EH (cell line): ENCODE measurements at places on chromosomes 6 and 20.

DNA sequence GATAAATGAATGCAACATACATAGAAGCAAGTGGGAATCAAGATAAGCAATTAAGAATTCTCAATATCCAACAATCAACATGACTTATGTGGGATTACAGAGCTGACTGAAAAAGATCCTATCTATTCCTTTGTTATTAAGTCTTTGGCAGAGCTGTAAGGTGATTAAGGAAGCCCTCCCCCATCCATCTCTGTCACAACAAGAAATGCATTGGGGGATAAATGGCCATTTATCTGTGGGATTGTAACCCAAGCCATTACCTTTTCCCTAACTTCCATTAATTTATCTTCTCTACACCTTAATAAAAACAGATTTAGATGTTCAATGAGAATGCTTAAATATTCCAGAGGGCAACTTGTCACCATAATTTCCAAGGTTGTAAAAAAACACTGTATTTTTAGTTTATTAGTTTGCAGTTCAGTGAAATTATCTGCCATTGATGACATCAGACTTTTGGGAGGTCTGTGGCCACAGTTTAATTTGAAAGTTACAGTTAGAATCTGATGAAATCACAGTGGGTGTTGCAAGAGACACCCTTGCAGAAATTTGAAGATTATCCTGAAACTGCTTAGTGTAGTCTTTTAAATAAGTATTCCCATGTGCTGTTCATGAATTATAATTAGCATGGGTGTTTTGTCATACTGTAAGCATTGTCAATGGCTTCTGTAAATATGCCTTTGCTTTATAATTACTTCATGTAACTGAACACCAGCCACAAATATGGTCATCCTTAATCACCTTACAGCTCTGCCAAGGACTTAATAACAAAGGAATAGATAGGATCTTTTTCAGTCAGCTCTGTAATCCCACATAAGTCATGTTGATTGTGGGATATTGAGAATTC is 49.4 kb upstream of the FYN start:
- peak; percentile 73 for DNase-seq

- DNase-seq: no peak
Measured at GRCh38 chr20:63612276-63612931, 14.5 kb downstream of the GMEB2 start.

DNA sequence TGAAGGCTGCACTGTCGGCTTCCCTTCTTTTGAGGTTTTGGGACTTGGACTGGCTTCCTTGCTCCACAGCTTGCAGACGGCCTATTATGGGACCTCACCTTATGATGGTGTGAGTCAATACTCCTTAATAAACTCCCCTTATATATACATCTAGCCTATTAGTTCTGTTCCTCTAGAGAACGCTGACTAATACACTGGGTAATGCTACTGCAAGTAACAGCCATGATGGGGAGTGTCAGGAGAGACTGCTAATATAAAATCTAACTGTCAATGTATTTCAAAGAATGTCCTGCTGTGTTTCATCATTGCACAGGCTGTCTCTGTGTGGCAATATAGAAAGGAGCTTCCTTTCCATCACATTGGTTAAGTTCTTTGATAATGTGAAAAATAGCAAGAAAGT is 57.7 kb upstream of the UST start:
- DNase-seq: peak; percentile 15

- DNase-seq: no peak
Measured at GRCh38 chr20:47373206-47373733, 16.8 kb upstream of the ZMYND8 start.

- DNase-seq: no peak
Measured at GRCh38 chr6:153767127-153767526, 271.9 kb upstream of the OPRM1 start.

- DNase-seq: peak; percentile 41
Measured at GRCh38 chr6:42449917-42450476, 1.7 kb downstream of the TRERF1 start.

DNA sequence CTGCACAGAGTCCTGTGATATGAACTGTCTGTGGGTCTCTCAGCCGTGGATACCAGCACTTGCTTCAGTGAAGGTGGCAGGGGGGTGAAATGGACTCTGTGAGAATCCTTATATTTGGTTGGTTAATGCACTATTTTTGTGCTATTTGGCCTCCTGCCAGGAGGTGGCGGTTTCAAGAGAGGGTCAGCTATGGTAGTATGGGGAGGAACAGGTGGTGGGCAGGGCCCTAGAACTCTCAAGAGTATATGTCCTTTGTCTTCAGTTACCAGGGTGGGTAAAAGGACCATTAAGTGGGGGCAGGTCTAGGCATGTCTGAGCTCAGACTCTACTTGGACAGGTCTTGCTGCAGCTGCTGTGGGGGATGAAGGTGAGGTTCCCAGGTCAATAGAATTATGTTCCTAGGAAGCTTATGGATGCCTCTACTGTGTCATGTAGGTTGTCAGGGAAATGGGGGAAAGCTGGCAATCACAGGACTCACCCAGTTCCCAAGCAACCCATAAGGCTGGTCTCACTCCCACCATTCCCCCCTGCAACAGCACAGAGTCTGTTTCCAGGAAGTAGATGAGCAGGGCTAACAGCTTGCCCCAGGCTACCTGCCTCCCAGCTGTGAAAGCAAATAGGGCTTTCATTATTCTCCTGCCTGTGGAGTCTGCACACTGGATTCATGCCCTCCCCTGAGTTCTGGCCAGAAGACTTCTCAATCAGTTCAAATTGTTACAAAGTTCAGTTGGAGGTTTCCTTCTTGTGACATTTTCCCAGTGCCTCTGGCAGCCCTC is 56.8 kb upstream of the PHIP start:
- no peak for DNase-seq

DNA sequence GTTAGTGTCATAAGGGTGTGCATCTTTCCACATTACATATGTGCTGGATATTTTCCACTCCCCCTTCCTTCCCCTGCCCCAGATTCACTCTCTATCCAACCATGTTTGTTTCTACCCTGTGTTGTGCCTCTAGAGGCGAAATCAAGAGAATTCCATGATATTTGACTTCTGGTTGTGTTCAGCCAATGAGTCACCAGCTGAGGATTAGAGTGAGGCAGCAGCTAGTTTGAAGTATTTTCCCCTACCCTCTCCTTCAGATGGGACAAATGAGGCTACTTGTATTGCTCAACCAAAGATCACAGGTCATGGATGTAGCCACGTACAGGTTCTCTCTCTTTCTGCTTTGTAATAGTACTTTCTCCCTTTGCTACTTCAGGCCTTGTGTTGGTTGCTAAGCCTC is 24.5 kb upstream of the OR2J2 start:
- no peak for DNase-seq

DNA sequence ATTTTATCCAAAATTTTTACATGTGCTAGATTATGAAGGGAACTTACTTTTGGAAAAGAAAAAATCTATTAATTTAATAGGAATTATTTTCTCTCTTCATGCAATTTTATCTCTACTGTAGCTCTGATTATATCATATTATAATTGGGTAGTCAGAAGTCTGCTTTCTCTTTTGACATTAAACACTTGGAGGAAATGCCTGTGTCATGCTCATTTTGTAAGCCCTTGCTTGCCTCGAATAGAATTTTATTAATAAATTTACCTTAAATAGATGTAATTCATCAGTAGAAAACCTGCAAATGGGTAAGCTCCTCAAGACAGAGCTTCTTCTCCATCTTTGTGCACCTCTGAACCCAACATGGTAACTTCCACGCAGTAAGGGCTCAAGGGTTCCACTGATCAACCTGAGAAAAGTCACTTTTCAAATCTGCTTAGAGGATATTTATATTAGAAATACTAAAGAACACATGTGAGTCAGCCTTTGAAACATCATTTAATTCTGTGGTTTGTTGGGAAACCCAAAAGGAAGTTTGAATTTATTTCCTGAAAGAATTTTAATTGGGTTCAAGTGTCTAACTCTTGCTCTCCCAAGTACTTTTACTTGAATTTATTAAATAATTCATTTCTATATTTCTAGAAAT is 266.0 kb downstream of the ALDH8A1 start:
- DNase-seq: peak; percentile 76

- DNase-seq: no peak
Measured at GRCh38 chr20:44073675-44074071, 113.3 kb downstream of the JPH2 start.

- peak; percentile 40 for DNase-seq
Measured at GRCh38 chr6:35471836-35472345, 3.7 kb downstream of the RPL10A start.

GRCh38 chr20:43209831-43210230 is 20.1 kb upstream of the PTPRT start:
- no peak for DNase-seq

DNA sequence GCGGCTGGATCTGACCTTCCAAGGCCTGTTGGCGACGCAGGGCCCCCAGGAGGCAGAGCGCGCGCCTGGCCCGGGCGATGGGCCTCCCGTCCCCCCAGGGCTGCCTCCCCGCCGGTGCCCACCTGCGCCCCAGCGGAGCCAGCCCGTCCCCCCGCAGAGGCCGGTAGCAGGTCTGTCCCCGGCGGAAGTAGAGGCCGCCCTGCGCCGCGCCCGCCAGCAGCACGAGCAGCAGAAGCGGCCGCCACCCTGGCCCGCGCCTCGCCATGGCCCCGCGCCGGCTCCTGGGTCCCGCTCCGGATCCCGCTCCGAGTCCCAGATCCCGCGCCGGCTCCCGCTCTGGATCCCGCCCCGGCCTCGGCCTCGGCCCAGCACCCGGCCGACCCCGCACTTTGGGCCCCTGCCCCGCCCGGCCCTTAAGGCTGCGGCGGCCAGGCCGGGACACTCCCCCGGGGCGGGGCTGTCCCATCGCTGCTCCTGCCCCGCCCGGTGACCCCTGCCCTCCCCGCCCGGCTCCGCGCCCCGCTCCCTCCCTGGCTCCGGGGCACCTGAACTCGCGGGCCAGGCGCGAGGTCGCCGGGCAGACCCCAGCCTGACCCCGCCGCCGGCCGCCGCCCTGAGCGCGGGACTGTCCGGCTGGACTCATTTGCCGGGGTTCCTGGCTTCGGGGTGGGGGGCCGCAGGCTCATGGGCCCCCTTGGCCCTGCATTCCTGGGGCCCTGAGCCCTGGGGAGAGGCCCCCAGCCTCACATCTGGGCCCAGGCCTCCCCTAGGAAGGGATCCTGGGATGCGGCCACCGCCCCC is at the start of gene CTSZ:
CTSZ (minus strand) TSS at position 391 of the 801 bp plus-strand sequence; CDS start at position 265, 126 bp downstream.
- peak; percentile 53 for DNase-seq

GRCh38 chr6:136718476-136718875 is 73.8 kb downstream of the MAP3K5 start:
- no peak for DNase-seq

DNA sequence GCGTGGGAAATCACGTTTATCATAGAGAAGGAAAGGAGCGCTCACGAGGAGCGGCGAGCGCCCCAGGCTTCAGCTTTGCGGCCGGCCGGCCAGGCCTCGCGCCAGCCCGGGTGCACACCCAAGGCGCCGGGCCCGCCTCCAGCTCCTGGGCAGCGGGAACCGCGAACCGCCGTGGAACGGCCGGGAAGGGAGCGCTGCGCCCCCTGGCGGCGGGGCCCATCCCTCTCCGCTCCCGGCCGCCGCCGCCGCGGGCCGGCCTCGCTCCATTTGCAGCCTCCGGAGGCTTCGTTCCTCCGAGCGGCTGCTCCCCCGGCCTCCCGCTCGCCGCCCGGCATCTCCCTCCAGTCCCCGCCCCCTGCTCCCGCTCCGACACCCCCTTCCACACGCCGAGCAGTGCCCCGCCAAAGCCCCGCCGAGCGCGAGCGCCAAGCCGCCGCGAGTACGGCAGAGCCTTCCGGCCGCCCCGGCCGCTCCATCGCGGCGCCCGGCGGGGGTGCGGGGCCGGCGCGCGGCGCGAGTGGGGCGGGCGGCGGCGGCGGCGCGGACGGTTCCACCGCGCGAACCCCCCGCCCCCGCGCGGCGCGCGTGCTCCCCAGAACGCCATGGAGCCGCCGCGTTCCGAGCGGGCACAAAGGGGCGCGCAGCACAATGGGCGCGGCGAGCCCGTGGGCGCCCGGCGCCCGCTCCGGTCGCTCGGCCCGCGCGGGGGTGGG is 946 bp downstream of the BEND3 start:
- peak; percentile 87 for DNase-seq

GRCh38 chr20:42123981-42124473 is 505.9 kb upstream of the CHD6 start:
- DNase-seq: no peak

DNA sequence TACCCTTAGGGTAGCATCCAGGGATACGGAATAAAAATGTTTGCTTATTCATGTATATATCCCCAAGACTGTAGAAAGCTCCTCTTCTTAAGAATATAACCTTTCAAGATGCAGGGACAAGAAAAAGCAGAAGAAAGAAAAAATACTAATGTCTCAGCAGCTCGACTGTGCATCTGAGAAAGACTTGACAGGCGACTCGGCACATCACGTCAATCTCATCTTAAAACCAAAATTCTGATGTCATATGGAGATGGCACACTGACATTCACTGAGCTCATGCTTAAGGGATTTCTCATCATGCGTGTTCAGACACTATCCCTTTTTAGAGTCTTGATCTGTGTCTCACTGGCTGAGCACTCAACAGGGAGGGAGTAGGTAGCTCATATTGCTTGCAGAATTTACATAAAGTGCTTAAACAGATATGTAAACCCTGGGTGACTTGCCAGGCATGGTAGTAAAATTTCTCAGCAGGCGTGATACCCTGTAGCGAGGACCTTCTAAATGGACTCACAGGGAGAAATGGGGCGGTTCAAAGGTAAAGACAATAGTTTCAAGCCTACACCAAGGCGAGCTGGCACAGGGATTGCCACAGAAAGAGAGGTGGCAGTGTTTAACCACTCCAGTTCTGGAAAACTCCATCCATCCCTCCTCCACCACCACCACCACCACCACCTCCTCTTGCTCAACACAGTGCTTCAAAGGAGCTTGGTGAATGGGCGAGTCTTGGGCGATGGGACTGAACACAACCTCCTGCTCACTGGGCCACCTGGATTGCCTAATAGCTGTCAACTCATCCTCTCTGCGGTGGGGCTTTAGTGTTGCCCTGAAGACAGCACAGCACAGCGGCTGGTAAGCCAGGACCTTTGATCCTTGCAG is 330.5 kb downstream of the TFAP2A start:
- no peak for DNase-seq

DNA sequence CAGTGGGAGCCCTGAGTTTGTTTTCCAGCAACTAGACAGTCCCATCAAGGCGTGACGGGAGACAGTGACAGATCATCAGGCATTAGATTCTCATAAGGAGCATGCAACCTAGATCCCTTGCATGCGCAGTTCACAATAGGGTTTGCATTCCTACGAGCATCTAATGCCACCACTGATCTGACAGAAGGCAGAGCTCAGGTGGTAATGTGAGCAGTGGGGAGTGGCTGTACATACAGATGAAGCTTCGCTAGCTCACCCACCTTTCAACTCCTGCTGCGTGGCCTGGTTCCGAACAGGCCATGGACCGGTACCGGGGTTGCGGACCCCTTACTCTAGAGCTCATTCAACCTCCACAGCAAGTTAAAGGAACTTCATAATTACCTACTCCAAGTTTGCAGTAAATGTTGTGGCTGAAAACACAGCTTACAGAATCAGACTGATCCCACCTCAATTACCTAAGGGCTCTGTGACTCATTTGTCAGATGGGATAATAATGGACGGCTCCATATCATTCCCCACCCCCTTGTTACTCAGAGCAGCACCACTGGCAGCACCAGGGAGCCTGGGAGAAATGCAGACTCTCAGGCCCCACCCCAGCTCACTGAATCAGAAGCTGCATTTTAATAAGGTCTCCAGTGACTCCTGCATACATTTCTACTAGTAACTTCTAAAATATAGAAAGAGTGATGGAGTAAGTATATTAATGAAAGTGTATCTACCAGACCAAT is 15.7 kb downstream of the PXMP4 start:
- no peak for DNase-seq
